Naive B cell (primary cell): ENCODE measurements at places on chromosomes 7 and 10. TPM values are rescaled to one million over a fixed set of nuclear protein-coding genes. Genes with fewer than 3 reads are reported as not detected.

TUBAL3 gene
- polyA plus RNA-seq: not detected

PRKG1 gene
- polyA plus RNA-seq: 0.21 TPM

PLA2G12B gene
- polyA plus RNA-seq: not detected

NKX2-3 gene
- polyA plus RNA-seq: not detected

TEX47 gene
- polyA plus RNA-seq: not detected

CDH23 gene
- not detected for polyA plus RNA-seq

ACBD5 gene
- 8.1 TPM for polyA plus RNA-seq

AEBP1 gene
- polyA plus RNA-seq: 5.6 TPM

PPP1R9A gene
- polyA plus RNA-seq: 1.3 TPM

GCK gene
- polyA plus RNA-seq: 0.36 TPM

MEIG1 gene
- 0.99 TPM for polyA plus RNA-seq

GPR26 gene
- polyA plus RNA-seq: not detected

CUZD1 gene
- 1.7 TPM for polyA plus RNA-seq

MICU1 gene
- 34.4 TPM for polyA plus RNA-seq

TSPAN33 gene
- polyA plus RNA-seq: 92.8 TPM

CDNF gene
- 2.7 TPM for polyA plus RNA-seq

AGR2 gene
- polyA plus RNA-seq: not detected

LEP gene
- polyA plus RNA-seq: not detected

PDZD8 gene
- polyA plus RNA-seq: 5.6 TPM

LRRC61 gene
- 23.9 TPM for polyA plus RNA-seq

NEUROD6 gene
- not detected for polyA plus RNA-seq

LDB3 gene
- not detected for polyA plus RNA-seq

ZP3 gene
- 4.6 TPM for polyA plus RNA-seq

AS3MT gene
- not detected for polyA plus RNA-seq

PIK3CG gene
- 36.4 TPM for polyA plus RNA-seq

NRCAM gene
- 0.61 TPM for polyA plus RNA-seq

PTPRE gene
- polyA plus RNA-seq: 12.9 TPM

ASZ1 gene
- polyA plus RNA-seq: not detected

EGFR gene
- not detected for polyA plus RNA-seq

ZMIZ2 gene
- polyA plus RNA-seq: 11.1 TPM

NEUROG3 gene
- not detected for polyA plus RNA-seq

GALNT17 gene
- not detected for polyA plus RNA-seq

ZNF365 gene
- not detected for polyA plus RNA-seq

PTPN20 gene
- 2.6 TPM for polyA plus RNA-seq

METTL27 gene
- polyA plus RNA-seq: 1.7 TPM

CAV2 gene
- not detected for polyA plus RNA-seq

TMEM176B gene
- polyA plus RNA-seq: not detected

KLLN gene
- 0.55 TPM for polyA plus RNA-seq

LDB1 gene
- 33.6 TPM for polyA plus RNA-seq

MPP7 gene
- polyA plus RNA-seq: 4.5 TPM
